Kidney (tissue), 22 donors: ENCODE measurements at places on chromosomes 2 and 18.

DNA sequence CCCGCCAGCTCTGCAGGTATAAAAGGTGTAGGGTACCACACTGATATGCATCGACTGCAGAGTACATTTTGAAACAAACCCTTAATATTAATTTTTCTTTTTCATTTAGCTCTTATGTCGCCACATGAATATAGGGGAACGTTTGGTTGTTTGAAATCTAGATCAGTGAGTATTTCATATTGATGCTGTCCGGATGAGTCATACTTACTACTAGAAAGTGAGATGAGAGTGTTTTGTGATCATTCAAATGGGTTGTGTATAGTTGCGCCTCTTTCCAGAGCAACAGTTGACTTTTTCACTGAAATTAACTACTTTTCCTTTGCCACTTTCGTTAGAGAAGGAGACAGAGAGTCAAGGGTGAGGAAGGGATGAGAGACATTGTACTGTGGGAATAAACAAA, 24.6 kb downstream of the NPAS2 start:
- DNase-seq: no peak

GRCh38 chr2:30445266-30445821, 1.7 kb upstream of the LCLAT1 start:
- DNase-seq: no peak

DNA sequence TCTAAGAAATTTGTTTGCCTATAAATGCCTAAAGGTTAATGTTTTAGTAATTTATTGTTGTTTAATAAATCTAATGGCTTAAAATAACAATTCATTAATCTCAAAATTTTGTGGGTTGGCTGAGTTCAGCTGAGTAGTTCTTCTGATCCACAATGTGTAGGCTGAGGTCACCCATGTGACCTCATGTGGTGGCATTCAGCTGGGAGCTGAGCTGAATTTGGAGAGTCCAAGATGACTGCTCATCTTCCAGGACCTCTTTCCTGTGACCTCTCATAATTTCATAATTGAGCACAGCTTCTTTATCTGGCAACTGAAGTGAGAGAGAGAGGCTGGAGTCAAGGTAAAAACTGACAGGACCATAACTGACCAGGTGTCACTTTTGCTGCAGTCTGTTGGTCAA, 132.4 kb downstream of the TXNL1 start:
- no peak for DNase-seq

DNA sequence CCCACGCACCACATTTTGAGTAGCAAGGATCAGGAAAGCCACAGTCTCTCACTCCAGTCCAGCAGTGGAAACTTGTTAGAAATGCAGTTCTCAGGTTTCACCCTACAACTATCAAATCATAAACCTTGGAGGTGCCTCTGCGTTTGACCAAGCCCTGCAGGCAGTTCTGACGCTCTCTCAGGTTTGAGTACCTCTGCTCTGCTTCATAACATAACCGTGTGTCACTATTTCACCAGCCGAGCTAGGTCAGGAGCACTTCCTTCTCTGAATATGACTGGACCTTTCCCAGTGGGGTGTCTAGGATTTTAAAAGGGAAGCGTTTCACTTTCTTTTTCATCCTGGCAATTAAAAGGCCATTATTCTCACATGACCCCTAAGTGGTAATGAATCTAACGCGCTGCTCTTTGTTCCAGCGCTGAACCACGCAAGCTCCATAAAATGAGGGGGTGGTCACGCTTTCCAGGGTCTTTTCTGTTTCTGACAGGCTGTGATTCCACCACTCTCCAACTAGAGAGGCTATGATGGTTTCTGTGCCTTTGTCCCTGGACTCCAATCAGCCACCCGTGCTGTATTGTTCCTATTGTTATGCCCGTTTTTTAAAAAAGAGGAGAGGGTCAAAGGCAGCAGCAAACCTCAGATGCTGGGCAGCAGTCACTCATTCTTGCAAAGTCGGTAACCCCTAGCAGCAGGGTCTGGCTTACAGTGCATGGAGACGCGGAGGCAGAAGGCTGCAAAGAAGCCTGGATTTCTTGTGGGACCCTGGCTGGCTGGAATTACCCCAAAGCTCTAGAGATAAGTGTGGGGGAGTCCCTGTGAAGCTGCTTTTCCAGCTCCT, 75.2 kb upstream of the CTNNA2 start:
- DNase-seq: no peak

DNA sequence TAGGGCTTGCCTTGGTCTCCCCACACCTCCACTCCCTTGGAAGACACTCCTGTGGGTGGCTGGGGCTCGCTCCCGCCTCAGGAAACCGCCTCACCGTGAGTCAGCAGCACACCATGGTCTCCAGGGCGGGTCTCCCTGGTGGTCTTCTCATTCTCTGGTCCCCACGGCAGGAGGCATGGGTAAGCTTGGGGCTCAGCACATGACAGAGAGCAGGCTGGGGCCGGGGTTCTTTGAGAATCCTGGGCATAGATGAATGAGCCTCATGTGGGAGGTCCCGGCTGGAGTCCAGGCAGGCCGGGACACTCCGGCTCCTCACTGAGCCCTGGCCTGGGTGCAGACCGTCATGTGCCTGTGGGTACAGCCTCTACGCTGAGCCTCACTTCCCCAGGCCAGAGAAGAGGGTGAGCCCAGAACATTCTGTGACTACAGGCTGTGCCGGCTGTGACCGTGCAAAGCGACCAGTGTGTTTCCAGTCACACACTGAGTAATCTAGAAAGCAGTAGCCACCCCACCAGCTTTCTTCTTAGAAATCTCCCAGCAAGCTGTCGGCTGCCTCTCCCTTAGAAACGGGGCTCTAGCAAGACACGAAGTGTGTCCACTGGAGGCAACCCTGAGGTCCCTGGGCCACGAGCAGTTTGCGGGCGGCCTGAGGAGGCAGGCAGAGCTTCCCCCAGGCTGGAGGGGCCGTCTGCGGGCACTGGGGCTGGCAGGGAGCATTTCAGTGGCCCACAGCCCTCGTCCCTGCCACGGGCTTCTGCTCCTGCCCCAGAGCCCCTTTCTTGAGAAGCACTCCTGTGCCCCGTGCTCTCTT, 93.1 kb downstream of the RHOB start:
- DNase-seq: no peak
